ENCODE measurements at places on chromosomes 2 and 18.

DNA sequence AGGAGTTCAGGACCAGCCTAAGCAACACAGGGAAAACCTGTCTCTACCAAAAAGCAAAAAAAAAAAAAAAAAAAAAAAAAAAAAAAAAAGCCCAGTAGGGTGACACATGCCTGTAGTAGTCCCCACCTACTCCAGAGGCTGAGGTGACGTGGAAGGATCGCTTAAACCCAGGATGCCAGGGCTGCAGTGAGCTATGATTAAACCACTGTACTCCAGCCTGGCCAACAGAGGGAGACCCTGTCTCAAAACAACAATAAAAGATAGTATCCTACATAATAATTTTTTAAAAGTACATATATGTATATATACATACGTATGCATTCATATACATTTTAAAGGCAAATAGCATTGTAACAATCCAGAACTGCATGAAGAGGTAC lies 51.7 kb downstream of the SOS1 start:
- no peaks in the 10 kb centered on the region for H3K36me3 ChIP-seq
- peak; percentile 33 for DNase-seq

DNA sequence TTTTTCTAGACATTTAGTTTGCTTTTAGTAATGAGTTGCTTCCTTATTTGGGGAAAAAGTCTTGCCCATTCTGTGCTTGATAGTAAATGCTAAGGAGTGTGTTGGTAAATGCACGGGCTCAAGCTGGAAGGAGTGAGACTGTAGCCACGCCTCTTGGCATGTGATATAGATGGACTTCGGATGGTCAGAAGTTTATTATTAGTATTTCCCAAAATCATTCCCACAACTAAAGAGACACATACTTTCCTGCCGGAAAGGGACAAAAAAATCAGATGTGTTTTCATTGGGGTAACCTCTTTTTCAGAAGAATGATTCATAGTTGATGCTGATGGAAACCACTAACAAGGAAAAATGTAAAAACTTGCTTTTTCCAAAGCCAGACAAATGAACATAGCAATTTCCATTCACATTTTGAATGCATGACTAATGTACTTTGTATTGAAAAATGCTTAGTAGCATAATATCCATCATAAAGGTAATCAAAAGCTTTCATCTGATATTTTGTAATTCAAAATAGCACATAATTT lies 133.2 kb downstream of the ZNF532 start:
- H3K27ac ChIP-seq: peak overlapping the region; percentile 23
- H3K36me3 ChIP-seq: no peaks in the 10 kb centered on the region
- peaks cover 24% of the 10 kb centered on the region for H3K4me1 ChIP-seq
- DNase-seq: no peak
- H3K4me3 ChIP-seq: no peak overlapping the region

DNA sequence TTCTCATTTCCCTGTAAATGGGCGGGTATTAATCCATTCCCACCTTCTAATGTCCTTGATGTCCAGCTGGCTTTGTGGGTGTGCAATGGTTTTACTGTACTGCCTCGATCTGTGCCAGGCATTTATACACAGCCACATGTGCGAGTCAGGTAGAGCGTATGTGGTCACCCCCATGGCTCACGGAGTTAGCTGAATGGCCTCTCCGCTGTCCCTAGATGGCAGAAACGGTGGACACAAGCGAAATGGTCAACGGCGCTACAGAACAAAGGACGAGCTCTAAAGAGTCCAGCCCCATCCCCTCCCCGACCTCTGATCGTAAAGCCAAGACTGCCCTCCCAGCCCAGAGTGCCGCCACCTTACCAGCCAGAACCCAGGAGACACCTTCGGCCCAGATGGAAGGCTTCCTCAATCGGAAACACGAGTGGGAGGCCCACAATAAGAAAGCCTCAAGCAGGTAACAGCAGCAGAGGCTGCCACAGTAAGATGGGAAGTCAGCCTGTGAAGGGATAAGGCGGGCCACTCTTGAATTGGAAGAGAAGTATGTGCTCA lies 59.1 kb upstream of the EML6 start:
- H3K27ac ChIP-seq: no peak overlapping the region
- no peak overlapping the region for H3K4me3 ChIP-seq
- H3K36me3 ChIP-seq: peaks cover 29% of the 10 kb centered on the region
- no peak for DNase-seq
- H3K27me3 ChIP-seq: no peaks in the 10 kb centered on the region

- no peaks in the 10 kb centered on the region for H3K27me3 ChIP-seq
- H3K36me3 ChIP-seq: no peaks in the 10 kb centered on the region
- DNase-seq: no peak
- H3K27ac ChIP-seq: no peak overlapping the region
- H3K4me1 ChIP-seq: peaks cover 28% of the 10 kb centered on the region
Measured at GRCh38 chr2:64122358-64122757, 21.9 kb downstream of the PELI1 start.

- H3K27ac ChIP-seq: no peak overlapping the region
- H3K4me3 ChIP-seq: no peak overlapping the region
- H3K4me1 ChIP-seq: peaks cover 8% of the 10 kb centered on the region
- no peak for DNase-seq
- no peaks in the 10 kb centered on the region for H3K27me3 ChIP-seq
Measured at GRCh38 chr2:12452185-12452584, 264.6 kb upstream of the TRIB2 start.

All from keratinocyte (primary cell).